ENCODE measurements at places on chromosomes 7 and 10. TPM values are rescaled to one million over a fixed set of nuclear protein-coding genes. Genes with fewer than 3 reads are reported as not detected.
A peak's percentile ranks its signal among the peaks of the same experiment; 100 is the strongest.

HABP2 gene
- polyA plus RNA-seq = not detected

LARP4B gene
- polyA plus RNA-seq = 21.7 TPM

SORCS1 gene
- 4.1 TPM for polyA plus RNA-seq

OR2A1 gene
- 0.05 TPM for polyA plus RNA-seq

UNCX gene
- 0.03 TPM for polyA plus RNA-seq

FEZF1 gene
- 15.7 TPM for polyA plus RNA-seq

GRCh38 chr10:32963096-32963495 is 5.1 kb upstream of the ITGB1 start:
- DNase-seq = no peak

GRCh38 chr7:111736552-111736874 is 174.2 kb upstream of the IMMP2L start:
- no peak for DNase-seq

GRCh38 chr7:64874562-64875250 is 28.4 kb upstream of the ZNF273 start:
- peak; percentile 27 for DNase-seq

- no peak for DNase-seq
These were observed 4.3 kb upstream of the KCNMA1 start for GRCh38 chr10:77641788-77642397.

GRCh38 chr10:76456197-76456596 is 1024.8 kb downstream of the LRMDA start:
- DNase-seq = no peak

DNA sequence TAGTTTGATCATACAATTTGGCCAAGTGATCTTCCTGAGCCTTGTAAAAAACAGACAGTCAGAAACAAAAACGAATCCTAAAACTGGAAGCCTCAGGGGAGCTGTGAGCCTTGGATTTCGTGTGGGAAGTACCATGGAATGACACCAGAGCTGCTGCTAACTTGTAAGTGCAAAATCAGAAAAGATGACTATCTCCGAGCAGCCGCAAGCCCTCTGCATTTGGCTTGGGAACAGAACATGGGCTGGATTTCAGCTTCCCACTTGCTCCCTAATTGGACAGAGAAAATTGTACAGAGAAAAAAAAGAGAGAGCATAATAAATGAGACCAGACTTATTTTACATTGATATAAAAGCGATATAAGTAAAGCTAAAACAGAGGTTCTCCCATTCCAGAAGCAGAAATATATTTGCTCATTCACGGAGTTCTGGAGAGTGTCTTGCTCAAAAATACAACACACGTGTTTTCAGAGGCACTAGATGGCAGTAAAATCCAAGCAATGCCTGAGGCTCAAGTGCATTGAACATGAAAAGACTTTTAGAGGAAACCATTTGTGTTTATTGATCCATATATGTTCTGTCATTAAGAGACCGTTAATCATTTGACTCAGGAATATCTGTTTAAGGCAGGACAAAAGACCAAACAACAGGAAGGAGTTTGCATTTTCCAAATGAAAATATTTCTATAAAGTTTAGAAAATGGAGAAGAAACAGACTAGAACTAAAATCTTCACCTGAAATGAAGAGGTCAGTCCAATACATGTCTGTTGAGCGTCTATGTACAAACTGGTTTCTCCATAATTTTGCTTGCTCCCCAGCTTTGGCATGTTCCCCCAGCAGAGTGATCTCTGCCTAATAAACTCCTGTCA is 78.3 kb upstream of the SLC26A5 start:
- no peak for DNase-seq
